ENCODE measurements at places on chromosomes 13 and 19.

- no peak overlapping the region for H3K4me3 ChIP-seq
- DNase-seq: no peak
- H3K27ac ChIP-seq: no peak overlapping the region
- no peaks in the 10 kb centered on the region for H3K27me3 ChIP-seq
- no peaks in the 10 kb centered on the region for H3K36me3 ChIP-seq
Observed at GRCh38 chr13:50839828-50840227, 3.7 kb downstream of the DLEU7 start.

GRCh38 chr19:39083599-39083982 lies 577 bp upstream of the ACP7 start:
- no peak overlapping the region for H3K4me3 ChIP-seq
- H3K27me3 ChIP-seq: peaks cover 52% of the 10 kb centered on the region
- DNase-seq: no peak
- peaks cover 22% of the 10 kb centered on the region for H3K4me1 ChIP-seq

GRCh38 chr19:2788237-2788636 lies 2.9 kb downstream of the THOP1 start:
- peaks cover 22% of the 10 kb centered on the region for H3K4me1 ChIP-seq
- peak overlapping the region; percentile 9 for H3K27ac ChIP-seq
- H3K36me3 ChIP-seq: peaks cover 40% of the 10 kb centered on the region
- H3K4me3 ChIP-seq: no peak overlapping the region

DNA sequence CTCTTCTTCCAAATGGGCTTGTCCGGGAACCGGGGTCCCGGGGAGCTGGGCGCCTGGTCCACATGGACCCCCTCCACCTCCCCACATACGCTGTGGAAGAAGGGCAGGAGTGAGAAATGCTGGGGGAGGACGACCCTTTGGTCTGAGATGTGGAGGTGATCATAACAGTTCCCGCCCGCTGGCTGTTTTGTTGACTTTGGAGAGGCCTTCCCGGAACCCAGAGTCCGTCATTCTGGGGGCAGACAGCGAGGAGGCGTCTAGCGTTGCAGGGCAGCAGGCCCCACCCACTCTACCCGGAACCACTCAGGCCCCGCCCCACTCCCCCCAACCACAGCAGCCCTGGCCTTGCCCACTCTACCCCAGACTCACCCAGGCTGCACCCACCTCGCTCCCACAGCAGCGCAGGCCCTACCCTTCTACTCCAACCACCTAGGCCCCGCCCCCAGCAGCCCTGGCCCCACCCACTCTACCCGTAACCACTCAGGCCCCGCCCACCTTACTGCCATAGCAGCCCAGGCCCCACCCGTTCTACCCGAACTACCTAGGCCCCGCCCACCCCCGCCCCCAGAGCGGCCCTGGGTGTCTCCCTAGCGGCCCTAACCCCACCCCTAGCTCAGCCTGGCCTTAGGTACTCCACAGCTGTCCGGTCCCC lies 7.1 kb downstream of the GPR108 start:
- peaks cover 7% of the 10 kb centered on the region for H3K36me3 ChIP-seq
- no peaks in the 10 kb centered on the region for H3K27me3 ChIP-seq
- H3K4me1 ChIP-seq: peaks cover 11% of the 10 kb centered on the region
- DNase-seq: peak; percentile 49
- H3K27ac ChIP-seq: peak overlapping the region; percentile 38

GRCh38 chr13:111611651-111612050 lies 291.2 kb downstream of the TEX29 start:
- H3K27me3 ChIP-seq: no peaks in the 10 kb centered on the region
- peaks cover 15% of the 10 kb centered on the region for H3K4me1 ChIP-seq
- DNase-seq: no peak

GRCh38 chr19:16262618-16263017 lies 62.0 kb upstream of the KLF2 start:
- DNase-seq: no peak
- H3K4me3 ChIP-seq: no peak overlapping the region
- H3K36me3 ChIP-seq: no peaks in the 10 kb centered on the region
- H3K27me3 ChIP-seq: no peaks in the 10 kb centered on the region

DNA sequence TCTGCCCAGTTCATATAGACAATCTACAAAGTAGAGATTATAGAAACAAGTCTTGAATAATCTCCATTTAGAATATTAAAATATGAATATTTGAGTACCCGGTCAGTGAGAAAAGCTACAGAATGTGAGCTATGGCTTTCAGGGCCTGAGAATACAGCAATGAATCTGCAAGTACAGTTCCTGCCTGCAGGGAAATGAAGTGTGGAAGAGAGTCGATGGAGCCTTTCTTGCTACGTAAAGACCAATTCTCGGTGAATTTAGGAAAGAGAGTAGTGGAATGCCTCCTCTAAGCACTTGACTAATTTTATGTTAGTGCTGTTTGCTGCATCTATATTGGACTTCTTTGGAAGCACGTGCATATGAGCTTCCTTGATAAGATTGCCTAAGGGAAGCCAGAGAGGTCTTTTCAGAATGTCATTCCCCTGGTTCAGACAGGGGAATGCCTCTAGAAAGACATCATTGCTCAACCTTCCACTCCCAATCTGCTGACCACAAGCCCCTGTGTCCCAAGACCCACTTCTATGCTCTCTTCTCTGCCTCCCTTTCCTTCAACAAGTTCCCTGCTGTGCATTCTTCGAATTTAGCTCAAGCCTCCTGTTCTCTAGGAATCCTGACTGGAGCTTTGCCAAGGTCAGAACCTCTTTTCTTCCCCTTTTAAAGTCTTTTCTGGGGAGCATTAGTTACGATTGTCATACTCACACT lies 41.9 kb downstream of the GPC6 start:
- H3K36me3 ChIP-seq: no peaks in the 10 kb centered on the region
- no peak overlapping the region for H3K27ac ChIP-seq
- H3K4me1 ChIP-seq: no peaks in the 10 kb centered on the region

- no peak overlapping the region for H3K27ac ChIP-seq
- no peak overlapping the region for H3K4me3 ChIP-seq
- no peaks in the 10 kb centered on the region for H3K36me3 ChIP-seq
- H3K27me3 ChIP-seq: no peaks in the 10 kb centered on the region
Observed at GRCh38 chr13:43908156-43909126, 28.7 kb downstream of the LACC1 start.

DNA sequence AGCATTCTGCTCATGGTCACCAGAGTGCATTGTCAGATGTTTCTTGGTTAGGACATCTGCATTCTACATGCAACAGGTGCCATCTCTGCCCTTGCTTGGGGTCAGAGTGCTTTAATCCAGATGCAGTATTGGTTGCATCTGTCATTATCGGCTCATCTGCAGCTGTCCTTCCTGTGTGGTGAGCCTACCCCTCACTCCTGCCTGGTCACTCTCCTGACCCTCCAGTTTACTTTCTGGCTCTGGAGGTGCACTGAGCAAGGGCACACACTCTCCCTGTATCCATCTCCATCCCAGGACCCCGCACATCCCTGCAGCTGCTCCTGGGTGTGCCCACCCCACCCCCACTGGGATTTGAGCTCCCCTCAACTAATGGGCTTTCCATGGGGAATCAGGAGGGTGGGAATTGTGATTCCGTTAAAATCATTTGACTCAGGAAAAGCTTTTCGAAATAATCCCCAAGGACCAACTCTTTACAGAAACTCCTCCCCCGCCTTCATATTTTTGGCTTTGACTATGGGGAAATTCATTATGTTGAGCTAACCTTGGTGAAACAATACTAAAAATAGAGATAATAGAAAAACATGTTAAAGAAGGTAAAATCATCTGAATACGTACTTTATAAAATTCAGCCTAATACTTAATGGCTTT lies 70.2 kb downstream of the COL4A2 start:
- no peak for DNase-seq
- no peak overlapping the region for H3K27ac ChIP-seq
- no peaks in the 10 kb centered on the region for H3K36me3 ChIP-seq
- no peak overlapping the region for H3K4me3 ChIP-seq

GRCh38 chr13:78032132-78032531 lies 113.5 kb upstream of the EDNRB start:
- H3K4me3 ChIP-seq: no peak overlapping the region
- H3K4me1 ChIP-seq: no peaks in the 10 kb centered on the region
- no peaks in the 10 kb centered on the region for H3K27me3 ChIP-seq
- H3K36me3 ChIP-seq: no peaks in the 10 kb centered on the region
- peak; percentile 16 for DNase-seq
- no peak overlapping the region for H3K27ac ChIP-seq

DNA sequence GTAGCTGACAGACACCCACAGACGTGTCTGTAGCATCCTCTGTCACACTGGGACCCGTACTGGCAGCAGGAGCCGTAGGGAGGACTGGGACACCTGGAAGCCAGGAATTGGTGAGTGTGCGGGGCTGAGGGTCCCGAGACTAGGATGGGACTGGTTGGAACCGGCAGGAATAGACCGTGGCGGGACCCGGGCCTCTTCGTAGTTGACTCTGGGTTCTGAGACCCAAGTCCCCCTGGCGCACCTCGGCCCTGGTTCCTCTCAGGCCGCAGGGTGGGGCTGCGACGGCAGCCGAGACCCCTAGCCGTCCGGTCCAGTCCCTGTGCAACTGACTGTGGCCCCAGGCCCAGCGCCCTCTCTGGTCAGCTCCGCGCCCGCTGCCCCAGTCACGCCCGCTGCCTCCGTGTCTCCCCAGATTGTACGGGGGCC lies 64.7 kb downstream of the ZNF823 start:
- no peak for DNase-seq
- H3K4me1 ChIP-seq: peaks cover 13% of the 10 kb centered on the region
- peak overlapping the region; percentile 82 for H3K4me3 ChIP-seq
- H3K27ac ChIP-seq: no peak overlapping the region

- no peaks in the 10 kb centered on the region for H3K36me3 ChIP-seq
- DNase-seq: no peak
- H3K4me1 ChIP-seq: no peaks in the 10 kb centered on the region
- H3K27ac ChIP-seq: no peak overlapping the region
- H3K4me3 ChIP-seq: no peak overlapping the region
Observed at GRCh38 chr19:8097198-8097597, 44.6 kb downstream of the CCL25 start.

GRCh38 chr13:40963927-40964326 lies 55.2 kb downstream of the ELF1 start:
- H3K27ac ChIP-seq: no peak overlapping the region
- no peak for DNase-seq
- H3K27me3 ChIP-seq: no peaks in the 10 kb centered on the region

- no peaks in the 10 kb centered on the region for H3K36me3 ChIP-seq
- peaks cover 9% of the 10 kb centered on the region for H3K4me1 ChIP-seq
- H3K4me3 ChIP-seq: peak overlapping the region; percentile 32
- peak; percentile 26 for DNase-seq
Observed at GRCh38 chr13:26476111-26476781, 81.2 kb upstream of the WASF3 start.

- no peaks in the 10 kb centered on the region for H3K27me3 ChIP-seq
- H3K4me3 ChIP-seq: no peak overlapping the region
- peak; percentile 75 for DNase-seq
- H3K27ac ChIP-seq: no peak overlapping the region
Observed at GRCh38 chr19:14361824-14362223, 19.4 kb upstream of the ADGRE5 start.

DNA sequence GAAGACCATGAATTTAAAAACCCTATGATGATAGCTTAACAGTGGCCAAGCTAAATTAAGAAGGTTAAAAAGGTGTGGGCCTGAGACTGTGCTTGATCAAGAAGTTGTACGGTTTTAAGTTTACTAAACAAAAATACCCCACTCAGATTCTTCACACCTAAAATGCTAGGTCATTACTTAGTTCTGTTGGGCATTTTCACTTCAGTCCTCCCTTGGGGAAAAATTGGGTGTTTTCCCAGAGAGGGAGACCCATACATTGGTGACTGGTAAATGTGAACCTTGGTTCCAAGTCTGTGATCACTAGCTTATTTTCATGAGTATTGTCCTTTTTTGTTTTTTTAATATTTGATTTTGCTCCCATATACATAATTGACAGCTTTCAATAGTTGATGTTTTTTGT lies 44.4 kb downstream of the MTUS2 start:
- no peak for DNase-seq
- H3K27ac ChIP-seq: no peak overlapping the region
- no peak overlapping the region for H3K4me3 ChIP-seq
- no peaks in the 10 kb centered on the region for H3K36me3 ChIP-seq
- H3K27me3 ChIP-seq: no peaks in the 10 kb centered on the region
- H3K4me1 ChIP-seq: no peaks in the 10 kb centered on the region

GRCh38 chr13:23654111-23655110 lies 84.2 kb downstream of the TNFRSF19 start:
- no peak overlapping the region for H3K27ac ChIP-seq
- DNase-seq: peak; percentile 2
- H3K27me3 ChIP-seq: no peaks in the 10 kb centered on the region
- H3K36me3 ChIP-seq: no peaks in the 10 kb centered on the region
- H3K4me1 ChIP-seq: no peaks in the 10 kb centered on the region
- no peak overlapping the region for H3K4me3 ChIP-seq

DNA sequence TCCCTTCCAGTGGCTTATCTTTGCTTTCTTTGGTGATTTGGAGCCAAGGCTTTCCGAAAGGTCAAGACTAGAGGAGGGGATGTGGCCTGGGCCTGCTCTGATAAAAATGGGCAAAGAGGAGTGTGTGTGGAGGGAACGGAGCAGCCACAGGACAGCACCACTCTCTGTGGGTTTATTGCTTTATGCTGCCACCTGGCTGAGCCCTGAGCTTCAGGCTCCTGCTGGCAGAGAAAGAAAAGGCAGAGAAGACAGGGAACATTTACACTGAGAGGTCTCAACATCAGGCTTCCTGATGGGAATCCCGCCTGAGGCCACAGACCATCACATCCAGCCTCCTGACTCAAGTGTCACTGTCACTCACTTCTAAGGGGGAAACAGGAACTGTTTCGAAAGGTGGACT lies 9.2 kb upstream of the GSX1 start:
- H3K27ac ChIP-seq: no peak overlapping the region
- peaks cover 83% of the 10 kb centered on the region for H3K27me3 ChIP-seq
- no peak for DNase-seq
- no peak overlapping the region for H3K4me3 ChIP-seq

DNA sequence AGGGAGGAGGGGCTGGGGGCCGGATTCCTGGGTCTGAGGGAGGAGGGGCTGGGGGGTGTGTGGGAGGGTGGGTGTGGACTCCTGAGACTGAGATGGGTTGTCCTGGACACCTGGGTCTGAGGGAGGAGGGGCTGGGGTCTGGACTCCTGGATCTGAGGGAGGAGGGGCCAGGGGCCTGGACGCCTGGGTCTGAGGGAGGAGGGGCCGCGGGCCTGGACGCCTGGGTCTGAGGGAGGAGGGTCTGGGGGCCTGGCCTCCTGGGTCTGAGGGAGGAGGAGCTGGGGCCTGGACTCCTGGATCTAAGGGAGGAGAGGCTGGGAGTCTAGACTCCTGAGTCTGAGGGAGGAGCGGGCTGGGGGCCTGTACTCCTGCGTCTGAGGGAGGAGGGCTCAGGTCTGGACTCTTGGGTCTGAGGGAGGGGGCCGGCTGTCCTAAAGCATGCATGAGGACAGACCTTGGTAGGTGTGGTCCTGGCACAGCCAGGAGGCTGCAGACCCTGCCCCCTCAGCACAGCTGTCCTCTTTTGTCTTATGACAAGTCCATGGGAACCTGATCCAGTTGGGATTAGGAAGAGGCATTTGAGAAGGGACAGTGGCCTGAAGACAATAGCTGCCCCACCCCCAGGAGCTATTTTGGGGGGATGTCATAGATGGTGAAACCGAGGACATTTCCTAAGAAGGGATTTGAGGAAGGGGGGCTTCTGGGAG lies 1.3 kb downstream of the TNNT1 start:
- H3K27ac ChIP-seq: no peak overlapping the region
- no peak for DNase-seq
- H3K4me3 ChIP-seq: no peak overlapping the region
